ENCODE measurements at places on chromosomes 5 and 9.

DNA sequence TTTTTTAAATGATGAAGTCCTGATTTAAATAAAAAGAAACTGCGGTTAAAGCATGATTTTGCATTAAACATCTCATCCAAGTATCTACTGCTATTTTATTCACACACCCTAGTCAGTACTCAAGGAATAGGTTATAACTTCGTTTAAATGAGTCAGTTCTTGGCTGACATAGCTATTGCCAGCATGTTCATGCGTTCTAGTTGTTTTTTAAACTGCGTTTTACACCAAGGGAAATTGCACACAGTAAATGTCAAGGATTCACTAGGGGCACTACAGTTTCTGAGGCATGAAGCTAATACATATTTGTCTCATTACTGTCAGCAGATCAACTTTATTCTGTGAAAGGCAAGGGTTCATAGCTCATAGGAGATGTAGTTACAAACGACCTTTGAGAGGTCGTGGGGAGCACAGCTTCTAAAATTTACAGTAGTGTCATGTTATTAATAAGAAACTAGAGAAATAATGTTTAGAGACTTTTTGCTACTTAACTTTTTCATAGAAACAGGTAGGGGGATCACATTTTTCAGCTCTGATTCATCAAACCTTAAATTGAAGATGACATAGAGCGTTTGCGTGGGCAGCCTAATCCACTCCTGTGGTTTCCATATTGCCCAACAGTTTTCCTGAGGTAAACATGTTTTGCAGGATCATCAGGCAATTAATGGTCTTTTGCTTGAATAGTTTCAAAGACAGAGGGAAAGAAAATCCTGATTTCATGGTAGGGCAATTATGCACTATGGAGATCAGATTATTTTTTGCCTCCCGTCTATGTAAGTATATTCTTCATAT, 2222.7 kb upstream of the WWC1 start:
- no peak for DNase-seq

DNA sequence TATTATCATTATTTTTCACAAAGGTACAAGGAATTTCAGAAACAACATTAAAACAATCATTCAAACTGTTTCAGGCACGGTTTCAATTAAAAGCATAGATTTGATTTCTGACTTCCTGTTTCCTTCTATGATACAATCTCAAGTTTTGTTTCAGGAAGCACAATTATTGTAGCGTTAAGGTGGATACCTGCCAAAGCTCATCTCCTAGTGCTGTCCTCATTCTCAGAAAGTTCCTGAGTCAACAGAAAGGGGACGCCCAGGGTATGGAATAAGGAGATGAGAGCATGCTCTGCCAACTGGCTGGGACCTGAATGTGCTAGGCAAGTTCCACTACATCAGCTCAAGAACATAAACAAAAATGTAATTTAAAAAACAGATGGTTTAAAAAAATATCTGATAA, 2.0 kb upstream of the TRIM14 start:
- peak; percentile 6 for DNase-seq

DNA sequence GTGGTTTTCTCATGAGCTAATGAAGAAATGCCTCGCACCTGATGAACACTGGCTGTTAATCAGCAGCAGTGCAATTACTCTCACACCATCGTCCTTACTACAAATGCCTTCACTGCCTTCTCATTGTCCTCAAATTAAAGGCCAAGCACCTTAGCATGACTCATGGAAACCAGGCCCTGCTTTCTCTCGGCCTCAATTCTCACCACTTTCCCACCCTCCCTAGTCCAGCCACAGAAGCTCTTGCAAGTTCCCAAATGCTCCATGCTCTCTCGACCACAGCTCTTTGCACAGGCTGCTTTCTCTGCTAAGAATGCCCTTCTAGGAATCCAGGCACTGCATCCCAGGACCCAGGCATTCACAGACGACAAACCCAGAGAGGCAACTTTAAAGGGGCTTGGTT, 94.6 kb upstream of the KLF4 start:
- DNase-seq, result no peak

GRCh38 chr5:63564789-63565188, 397.5 kb downstream of the HTR1A start:
- DNase-seq, result no peak

GRCh38 chr5:153456354-153456753, 34.1 kb upstream of the GRIA1 start:
- no peak for DNase-seq

DNA sequence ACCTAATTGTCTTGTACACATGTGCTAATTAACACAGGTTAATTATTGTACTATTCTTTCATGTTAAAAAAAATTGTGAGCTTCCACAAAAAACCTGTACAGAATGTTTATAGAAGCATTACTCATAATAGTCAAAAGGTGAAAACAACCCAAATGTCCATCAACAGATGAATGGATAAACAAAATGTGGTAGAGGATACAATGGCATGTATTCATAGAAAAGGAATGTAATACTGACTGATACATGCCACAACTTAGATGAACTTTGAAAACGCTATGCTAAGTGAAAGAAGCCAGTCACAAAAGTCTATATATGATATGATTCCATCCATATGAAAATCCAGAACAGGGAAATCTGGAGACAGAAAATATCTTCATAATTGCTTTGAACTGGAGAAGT, 25.6 kb downstream of the RRAGA start:
- DNase-seq, result no peak

GRCh38 chr9:71250581-71250980, 129.2 kb upstream of the TRPM3 start:
- no peak for DNase-seq

DNA sequence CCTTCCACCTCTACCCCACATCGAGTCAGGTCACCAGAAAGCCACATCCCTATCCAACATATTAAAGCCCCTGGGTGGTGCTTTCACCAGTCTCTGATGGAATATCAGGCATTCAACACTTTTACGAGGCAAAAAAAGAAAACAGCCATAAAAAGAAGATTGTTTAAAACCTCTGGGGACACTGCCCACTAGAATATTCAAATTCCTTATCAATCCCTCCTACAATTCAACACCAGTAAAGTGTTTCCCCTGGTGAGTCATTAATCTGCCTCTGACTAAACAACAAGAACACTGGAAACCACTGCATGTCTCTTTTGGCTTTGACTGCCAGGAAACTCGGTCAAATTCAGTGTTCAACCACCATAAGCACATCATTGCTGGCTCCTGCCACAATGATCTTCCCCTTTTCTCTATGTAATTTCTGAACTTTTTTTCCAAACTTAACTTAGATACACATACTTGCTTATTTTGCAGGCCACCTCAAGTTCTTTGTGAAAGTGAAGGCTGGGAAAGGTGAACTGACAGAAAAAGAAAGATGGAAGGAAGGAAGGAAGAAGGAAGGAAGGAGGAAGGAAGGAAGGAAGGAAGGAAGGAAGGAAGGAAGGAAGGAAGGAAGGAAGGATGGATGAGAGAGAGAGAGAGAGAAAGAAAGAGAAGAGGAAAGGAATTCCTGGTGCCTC, 105.3 kb downstream of the PAX5 start:
- DNase-seq, result no peak

GRCh38 chr5:149754172-149754880, 24.2 kb downstream of the PPARGC1B start:
- no peak for DNase-seq

DNA sequence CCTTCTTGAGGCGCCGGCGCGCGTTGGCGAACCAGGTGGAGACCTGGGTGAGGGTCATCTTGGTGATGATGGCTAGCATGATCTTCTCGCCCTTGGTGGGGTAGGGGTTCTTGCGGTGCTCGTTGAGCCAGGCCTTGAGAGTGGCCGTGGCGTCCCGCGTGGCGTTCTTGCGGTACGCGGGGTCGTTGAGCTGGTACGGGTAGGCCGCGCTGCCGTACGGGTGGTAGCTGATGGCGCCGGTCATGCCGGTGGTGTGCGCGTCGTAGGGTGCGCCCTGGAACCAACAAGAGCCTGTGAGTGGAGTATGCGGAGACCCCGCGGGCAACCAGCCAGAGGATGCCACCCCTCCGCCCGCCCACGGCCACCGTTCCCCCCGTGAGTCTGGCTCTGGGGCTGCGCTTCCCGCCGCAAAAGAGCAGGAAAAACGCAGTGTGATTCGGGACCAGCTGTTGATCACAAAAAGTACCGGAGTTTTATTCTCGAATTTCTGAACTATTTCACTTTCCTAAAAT, 1.9 kb downstream of the IRX2 start:
- DNase-seq, result no peak

DNA sequence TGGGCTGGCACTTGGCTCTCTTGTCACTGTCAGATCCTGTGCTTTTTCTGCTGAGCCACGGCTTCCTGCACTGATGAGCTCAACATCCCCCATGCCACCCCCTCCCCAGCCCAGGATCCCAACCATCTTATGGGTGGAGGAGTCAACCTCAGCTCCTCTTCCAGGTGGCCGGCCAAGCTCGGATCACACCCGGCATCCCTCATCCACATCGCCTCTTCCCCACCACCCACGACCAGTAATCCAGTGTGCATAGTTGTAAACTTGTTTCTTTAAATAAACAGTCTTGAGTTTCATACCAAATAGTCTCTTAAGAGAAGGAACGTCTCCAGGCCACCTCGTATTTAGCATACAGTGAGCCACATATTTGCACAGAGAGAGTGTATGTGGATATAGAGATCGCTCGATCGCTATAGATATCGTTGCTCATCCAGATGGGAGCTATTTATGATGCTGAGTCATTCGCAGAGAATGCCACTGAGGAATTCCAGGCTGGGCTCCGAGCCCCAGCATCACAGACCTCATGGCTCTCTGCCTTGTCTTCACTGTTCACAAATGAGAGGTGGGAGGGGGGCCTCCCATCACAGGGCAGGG, 61.8 kb upstream of the CPLX2 start:
- no peak for DNase-seq

DNA sequence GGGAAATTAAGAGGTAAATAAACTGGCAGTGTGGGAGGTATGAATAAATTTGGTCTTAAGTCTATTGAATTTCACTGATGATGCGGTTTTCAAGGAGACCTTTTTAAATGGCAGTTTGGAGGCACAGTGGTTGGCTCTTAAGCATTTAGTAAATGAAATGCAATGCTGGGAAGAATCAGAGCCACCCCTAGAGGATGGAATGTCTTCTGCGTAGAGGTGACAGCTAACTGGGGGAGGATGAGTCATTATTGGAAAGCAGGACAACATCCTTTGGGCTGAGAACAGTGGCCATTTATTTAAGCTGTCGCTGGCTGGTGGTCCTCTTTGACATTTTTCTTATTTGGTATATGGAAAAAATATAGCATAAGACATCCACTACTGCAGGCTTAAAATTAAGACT, 163.2 kb downstream of the SH3GL2 start:
- DNase-seq, result no peak

DNA sequence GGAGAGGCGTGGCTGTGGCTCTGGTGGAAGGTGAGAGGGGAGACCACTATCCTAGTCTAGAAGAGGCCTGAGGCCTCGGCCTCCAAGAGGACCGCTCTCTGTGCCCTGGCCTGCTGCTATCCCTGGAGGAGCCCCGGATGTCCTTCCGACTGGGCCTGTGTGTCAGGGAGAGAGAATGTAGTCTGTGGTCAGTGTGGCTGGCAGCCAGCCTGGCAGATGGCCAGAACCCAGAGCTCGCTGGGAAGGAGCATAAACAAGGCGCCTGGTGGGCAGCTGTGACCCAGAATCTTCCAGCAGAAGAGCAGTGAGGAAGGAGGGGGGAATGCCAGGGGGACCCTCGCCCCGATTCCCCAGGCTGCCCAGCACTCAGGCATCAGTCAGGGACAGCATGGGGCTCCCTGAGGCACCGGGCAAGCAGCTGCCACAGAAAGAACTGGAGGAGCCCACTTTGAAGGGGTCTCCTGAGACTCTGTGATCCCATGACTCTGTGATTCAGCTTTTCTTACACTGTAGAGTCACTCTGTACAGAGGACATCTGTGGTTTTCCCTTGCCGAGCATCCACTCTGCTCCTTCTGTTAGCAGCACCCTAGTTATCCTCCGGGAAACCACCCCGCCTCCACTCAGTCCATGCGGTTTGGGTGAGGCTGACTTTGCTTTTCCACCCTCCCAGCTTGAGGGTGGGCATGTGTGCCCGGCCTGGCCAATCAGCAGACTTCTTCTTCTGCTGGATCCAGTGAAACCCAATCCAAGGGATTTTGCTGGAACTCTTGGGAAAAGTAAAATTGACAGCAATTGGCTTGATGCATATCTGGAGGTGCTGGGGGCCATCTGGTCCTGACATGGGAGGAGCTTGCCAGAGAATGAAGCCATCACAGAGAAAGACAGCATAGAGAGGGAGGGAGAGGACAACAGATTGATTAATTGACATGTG, 46.2 kb upstream of the PWWP2A start:
- DNase-seq, result peak; percentile 64

GRCh38 chr5:95808686-95809413, 13.7 kb downstream of the GLRX start:
- DNase-seq, result peak; percentile 94

DNA sequence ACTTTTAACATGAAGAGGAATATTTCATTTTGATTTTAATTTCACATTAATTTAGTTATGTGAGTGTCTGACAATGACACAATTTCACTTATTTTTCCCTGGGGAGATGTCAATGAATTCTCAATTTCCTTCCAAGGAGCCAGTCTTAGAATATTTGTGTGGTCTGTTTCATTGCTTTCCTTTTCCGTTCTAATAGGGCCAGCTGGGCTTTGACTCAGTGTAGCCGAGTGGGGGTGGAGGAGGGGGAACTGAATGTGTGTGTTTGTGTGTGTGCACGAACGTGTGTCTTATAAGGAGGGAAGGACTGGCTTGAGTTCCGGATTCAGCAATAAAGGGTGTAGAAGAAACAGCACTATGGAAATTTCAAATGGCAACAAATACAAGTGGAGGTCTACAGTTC, 100.0 kb downstream of the BASP1 start:
- DNase-seq, result peak; percentile 38

DNA sequence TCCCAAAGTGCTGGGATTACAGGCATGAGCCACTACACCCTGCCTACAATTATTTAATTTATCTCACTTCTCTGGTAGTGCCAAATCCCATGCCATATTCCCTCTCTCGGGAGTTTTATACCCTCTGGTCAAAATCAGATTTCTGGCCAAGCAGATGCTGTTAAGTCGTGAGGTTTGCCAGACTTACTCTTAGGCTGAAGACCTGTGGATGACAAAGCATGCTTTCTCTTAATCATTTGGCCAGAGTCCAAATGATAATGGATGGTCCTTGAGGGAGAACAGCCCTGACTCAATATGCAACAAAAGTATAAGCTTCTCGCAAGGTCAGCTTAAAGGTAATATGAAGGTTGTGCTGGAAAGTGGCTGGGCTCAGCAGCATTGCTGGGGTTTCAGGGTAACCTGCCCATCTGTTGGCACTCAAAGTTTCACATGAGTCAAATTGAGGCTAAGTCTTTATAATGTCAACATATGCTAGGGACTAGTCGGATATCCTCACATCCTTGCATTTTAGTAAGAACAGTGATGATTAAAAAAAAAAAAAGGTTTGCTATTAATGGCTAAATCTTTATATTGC, 280.1 kb downstream of the KIF4B start:
- no peak for DNase-seq

DNA sequence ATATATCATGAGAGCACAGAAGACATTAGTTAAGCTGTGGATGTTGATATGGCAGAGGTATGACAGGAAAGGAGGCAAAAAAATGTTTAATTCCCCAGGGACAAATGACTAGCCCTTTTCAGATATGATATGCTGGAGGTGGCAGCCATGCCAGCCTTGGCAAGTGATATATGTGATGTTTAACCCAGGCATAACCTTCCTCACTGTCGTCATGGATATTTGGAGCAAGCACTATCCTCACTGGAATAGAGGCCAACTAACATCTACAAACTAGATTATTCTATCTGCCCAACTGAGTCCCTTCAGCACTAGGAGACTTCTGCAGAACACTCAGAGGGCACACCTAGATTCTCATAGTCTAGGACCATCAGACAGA, 27.3 kb upstream of the SLC46A2 start:
- no peak for DNase-seq

Data from inflammatory macrophage treated with lipopolysaccharide for 4 hours (primary cell).